ENCODE measurements at places on chromosomes 4 and X.

DNA sequence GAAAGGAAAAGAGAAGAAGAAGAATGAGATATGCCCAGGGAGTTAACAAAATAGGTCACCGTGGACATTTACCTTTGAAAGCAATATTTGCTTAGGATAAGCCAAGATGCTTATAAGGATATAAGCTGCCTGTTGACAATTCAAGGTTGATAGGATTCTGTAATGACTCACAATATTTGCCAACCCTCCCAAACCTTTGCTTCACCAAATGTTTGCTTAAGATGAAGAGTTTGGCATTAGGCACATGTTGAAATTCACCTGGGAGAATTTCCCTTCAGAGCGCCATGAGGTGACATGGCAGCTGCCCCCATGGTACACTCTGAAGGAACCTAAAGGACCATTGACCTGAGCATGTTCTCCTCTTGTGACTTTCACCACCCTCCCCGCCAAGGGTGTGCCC lies 4.6 kb downstream of the PALLD start:
- DNase-seq = no peak

GRCh38 chr4:53196882-53197771 lies 168.7 kb downstream of the SCFD2 start:
- peak; percentile 64 for DNase-seq

DNA sequence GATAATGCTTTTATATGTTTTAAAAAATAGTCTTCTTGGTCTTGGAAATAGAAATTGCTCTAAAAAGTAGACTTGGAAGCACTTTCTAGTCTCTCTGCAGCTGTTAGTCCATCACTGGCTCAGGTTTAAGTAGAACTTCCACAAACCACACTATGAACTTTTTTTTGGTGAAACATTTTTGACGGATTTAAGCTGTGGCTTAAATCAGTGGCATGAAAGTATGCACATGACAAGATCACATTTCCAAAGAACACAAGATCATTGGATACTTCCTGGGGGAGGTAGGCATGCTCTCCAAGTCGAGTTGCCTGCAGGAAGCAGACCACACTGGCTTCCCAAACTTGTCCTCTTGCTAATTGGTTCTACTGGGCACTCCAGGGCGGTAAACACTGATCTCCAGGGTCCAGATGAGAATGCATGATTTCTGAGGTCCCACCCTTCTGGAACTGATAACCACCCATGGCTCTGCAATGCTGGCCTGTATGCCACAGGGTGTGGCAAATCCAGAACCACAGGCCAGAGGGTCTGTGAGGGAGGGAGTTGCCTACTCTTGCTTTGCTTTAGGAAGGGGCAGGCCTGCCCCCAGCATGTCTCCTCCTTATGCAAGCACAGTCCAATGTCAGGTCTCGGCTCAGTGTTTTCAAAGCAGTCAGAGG lies 331.9 kb upstream of the SFRP2 start:
- DNase-seq = no peak

DNA sequence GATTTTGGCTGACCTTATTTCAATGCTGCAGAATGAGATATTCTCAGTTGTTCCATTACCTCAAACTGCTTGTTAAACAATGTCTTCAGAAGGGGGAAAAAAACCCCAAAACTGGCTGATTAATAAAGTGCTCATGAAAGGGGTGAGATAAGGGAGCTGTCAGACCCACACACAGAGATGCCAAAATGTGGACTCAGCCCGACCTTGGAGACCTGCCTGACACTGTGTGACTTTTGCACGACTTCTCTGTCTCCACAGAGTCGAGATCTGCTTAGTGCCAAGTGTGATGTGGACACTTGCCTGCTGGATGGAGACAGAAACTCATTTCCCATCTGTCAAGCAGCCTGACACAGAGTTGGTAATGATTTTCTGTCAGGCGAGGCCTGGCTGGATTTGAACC lies 31.5 kb downstream of the REELD1 start:
- no peak for DNase-seq

DNA sequence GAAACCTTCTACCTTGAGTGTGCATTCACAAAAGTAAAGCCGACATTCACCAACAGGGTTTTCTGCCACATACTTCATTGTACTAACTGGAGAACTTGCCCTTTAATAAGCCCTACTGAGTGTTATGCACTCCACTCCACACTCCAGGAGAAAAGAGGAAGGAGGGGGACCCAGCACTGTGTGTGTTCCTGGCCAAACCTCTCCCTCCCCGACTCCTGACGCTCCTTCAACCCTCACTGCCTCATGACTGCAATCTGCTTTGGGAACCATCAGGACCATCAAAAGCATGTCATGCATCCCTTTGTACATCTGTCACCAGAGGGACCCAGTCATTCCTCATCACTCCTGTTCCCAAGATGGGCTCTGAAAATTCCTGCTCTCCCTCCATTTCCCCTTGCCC lies 143.7 kb downstream of the RASL11B start:
- DNase-seq = no peak

- DNase-seq = no peak
These were observed 8.3 kb downstream of the GPR50 start for GRCh38 chrX:151184705-151185104.
